ENCODE measurements at places on chromosomes 2 and 18.

GRCh38 chr2:219021591-219021990 lies 19.7 kb downstream of the CFAP65 start:
- DNase-seq = no peak

DNA sequence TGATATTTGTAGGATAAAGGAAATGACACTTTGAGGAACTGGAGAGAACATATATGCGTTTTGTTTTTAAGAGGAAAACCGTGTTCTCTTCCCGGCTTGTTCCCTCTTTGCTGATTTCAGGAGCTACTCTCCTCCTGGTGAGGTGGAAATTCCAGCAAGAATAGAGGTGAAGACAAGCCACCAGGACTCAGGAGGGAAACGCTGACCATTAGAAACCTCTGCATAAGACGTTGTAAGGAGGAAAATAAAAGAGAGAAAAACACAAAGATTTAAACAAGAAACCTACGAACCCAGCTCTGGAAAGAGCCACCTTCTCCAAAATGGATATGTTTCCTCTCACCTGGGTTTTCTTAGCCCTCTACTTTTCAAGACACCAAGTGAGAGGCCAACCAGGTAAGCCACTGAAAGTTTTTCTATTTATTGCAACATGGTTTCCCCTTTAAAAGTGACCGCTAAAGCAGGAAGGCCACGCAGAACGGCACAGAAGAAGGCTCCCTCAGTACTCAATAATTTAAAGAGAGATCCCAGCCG lies 735 bp downstream of the NRP2 start:
- no peak for DNase-seq

GRCh38 chr2:216082117-216082711 lies 495 bp downstream of the TMEM169 start:
- no peak for DNase-seq

DNA sequence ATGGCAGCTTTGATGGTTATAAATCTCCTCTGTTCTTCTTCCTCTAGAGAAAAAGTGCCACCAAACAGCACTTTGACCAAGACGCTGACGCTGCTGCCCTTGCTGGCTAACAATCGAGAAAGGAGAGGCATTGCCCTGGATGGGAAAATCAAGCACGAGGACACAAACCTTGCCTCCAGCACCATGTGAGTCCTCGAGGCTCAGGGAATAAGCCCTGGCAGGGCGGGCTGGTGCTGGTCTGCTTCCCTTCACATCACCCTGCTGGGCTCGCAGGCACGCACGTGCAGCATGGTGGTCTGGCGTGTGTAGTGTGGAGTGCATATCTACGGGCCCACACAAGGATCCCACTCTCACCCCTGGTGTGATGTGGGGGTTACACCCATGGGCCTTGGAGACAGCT lies 19.4 kb upstream of the DGKD start:
- DNase-seq = no peak

All from SW 1271 (cell line).